CD4-positive, alpha-beta T cell treated with Interleukin-4 for 4 hours (primary cell): ENCODE measurements at places on chromosomes 2 and 18.
A peak's percentile ranks its signal among the peaks of the same experiment; 100 is the strongest.

GRCh38 chr2:16102358-16102975, 162.1 kb downstream of the MYCN start:
- no peak for DNase-seq

DNA sequence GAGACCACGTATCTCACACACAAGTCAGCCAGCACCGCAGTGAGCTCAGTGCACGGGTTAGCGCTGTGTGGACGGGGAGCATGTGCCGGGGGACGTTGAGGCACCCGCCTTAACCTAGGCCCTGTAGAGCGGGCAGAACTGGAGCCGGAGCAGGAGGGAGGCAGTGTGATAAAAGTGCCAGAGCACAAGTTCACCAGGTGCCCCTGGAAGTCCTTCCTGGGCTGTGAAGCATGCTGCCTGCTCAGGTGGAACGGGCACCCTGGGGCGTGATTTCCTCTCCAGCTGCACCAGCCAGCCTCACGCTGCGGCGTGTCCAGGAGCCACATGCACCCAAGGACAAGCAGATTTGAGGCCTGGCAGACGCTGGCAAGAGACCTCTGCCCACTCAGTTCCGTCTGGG, 50.3 kb downstream of the ITGB1BP1 start:
- no peak for DNase-seq

GRCh38 chr2:41061356-41061755, 609.5 kb upstream of the SLC8A1 start:
- DNase-seq = no peak

DNA sequence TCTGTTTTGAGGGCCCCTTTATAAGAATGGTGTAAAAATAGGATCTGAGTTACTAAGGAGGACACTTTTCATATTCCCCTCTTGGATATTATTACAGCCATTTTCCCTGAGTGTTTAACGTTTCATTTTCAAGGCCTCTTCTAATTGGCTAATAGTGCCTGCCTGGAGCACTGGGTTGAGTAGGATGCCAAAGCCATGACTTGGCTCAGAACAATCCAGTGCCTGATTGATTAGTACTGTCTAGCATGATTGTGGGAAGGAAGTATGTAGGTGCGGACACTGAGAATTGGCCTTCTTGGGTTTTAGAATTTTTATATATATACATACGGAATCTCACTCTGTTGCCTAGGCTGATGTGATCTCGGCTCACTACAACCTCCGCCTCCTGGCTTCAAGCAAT, 66.1 kb downstream of the NAB1 start:
- no peak for DNase-seq

- no peak for DNase-seq
Measured at GRCh38 chr18:74023220-74023619, 124.4 kb downstream of the FBXO15 start.

GRCh38 chr2:202752071-202752470, 117.3 kb downstream of the FAM117B start:
- no peak for DNase-seq

GRCh38 chr2:67516362-67516761, 119.2 kb downstream of the ETAA1 start:
- DNase-seq = no peak

GRCh38 chr18:74132201-74132600, 15.4 kb downstream of the FBXO15 start:
- no peak for DNase-seq

DNA sequence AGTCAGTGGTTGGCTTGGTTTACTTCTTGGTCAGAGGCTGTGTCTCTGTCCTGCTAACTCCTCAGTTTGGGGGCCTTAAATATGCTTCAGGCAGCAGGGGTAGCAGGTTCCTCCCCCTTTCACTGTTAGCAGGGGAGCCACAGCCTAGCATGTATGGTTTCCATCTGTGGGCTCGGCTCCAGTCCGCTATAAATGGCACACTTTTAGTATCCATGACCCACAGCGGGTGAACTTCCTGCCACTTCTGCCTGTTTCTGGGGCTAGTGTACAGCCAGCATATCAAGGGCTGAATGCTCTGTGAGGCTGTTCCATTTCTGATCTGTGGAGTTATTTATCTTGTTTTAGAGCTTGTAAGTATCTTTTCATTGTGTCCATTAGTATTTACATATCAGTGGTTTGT, 58.3 kb downstream of the MRPL33 start:
- no peak for DNase-seq

DNA sequence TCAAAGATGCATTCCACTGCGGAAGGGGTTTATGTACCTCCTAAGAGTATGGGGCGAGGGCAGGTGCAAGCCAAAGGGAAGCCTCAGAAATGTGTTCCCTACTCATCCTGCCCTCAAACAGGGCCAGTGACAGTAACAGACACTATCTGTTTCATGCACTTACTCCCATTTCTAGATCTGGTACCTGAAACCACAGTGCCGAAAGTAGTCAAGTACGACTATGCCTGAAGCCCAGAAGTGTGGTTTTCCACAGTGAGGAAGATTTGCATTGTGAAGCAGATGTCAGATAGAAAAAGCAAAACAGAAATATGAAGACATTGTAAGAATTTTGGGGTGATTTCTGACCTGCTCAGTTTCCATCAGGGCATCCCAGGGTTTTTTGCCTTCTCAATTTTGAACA, 748.7 kb downstream of the RNF144A start:
- no peak for DNase-seq

GRCh38 chr18:12628706-12629702, 28.9 kb downstream of the SPIRE1 start:
- no peak for DNase-seq

DNA sequence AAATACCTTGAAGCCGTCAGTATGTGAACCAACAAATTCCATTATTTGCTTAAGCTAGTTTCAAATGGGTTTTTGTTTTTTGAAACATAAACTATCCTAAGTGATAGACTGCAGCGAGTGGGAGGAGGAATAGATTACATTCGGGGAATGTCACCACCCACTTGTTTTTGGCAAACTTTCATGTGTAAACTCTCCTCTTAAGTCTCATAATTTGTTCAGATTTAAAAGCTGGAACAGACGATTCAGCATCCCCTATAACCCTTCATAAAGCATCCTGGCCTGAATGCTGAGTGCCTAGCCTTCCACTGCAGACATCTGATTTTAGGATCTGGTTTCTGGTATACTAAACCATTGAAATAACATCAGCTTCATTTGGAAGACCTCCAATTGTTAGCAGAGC, 51.0 kb downstream of the CPO start:
- no peak for DNase-seq

- DNase-seq = no peak
Measured at GRCh38 chr2:20994130-20994529, 49.7 kb downstream of the APOB start.

- DNase-seq = no peak
Measured at GRCh38 chr2:66699793-66700676, 265.1 kb downstream of the MEIS1 start.

DNA sequence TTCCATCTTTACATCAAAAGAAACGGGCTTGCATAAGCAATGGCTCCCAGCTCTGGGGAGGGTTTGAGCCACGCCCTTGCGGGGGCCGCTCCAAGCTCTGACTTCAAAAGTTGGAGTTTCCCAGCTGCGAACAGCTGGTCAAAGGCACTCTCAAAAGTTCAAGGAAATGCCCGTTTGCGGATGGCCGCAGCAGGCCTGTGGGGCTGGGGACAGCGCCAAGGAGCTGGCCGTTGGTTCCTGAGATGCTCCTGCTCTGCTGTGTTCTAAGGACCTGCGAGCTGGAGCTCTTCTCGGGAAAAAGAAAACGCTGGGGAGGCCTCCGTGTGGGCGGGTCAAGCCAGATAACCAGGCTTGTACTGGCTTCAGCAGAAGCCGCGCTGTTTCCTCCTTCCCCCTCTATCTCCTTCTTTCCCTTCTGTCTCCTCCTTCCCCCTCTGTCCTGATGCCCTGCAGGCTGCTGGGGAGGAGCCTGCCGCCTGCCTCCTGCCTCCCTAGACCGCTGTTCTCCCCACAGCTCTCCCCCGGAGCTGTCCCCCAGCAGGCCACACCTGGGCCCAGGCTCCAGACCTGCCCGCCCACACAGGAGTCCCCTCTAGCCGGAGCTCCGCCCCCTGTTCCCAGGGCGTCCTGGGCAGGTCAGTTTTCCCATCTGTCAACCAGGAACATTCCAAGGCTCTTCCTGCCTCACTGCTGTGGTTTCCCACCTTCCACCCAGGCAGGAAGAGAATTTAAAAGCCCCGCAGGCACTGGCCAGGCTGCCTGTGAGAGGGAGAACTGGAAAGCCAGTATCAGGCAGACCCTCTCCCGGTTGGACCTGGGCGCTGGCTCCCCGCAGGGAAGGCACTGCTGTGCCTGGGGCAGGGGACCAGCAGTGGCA, 14.1 kb downstream of the KLF11 start:
- DNase-seq = no peak

DNA sequence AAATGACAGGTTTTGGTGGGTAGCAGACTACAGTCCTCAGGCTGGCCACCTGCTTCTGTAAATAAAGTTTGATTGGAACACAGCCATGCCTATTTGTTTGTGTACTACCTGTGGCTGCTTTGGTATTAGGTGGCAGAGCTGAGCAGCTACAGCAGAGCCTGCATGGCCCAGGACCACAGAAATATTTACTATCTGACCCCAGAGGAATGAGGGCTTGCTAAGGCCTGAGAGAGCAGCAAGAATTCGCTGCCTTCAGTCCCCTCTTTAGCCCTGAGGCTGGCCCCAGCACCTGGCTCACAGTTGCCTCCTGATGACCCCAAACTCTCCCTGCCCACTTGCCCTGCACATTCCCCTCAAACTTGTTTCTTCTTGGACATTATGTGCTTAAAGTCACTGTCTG, 32.5 kb downstream of the POLR1A start:
- DNase-seq = no peak

DNA sequence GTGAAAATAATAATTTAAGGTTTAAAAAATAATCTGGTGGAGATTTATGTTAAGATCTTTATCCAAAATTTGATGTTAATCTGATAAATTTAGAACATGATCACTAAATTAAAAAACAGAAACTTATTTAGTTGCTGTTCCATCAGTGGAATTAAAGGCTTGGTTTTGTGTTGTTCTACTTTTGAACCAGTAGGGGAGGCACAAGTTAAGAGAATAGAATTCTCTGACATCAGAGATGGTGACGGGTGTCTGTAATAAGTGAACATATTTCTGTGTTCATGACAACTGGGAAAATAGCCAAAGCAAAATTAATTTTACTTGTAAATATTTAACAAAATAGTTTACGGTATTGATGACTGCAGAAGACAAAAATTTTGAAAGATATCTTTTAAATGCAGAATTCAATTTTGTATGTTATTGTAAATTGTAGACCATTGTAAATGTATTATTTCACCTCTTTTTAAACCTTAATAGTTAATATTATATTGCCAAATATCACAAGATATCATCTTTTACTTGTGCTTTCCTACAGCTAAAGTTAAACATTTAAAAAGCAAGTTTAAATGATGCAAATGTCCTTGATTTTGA, 106.0 kb downstream of the UBR3 start:
- DNase-seq = no peak

GRCh38 chr2:239293775-239294430, 106.9 kb downstream of the HDAC4 start:
- DNase-seq = peak; percentile 50

- no peak for DNase-seq
Measured at GRCh38 chr18:31649978-31650719, 34.2 kb downstream of the B4GALT6 start.

- DNase-seq = no peak
Measured at GRCh38 chr2:169955940-169956339, 128.7 kb downstream of the UBR3 start.

DNA sequence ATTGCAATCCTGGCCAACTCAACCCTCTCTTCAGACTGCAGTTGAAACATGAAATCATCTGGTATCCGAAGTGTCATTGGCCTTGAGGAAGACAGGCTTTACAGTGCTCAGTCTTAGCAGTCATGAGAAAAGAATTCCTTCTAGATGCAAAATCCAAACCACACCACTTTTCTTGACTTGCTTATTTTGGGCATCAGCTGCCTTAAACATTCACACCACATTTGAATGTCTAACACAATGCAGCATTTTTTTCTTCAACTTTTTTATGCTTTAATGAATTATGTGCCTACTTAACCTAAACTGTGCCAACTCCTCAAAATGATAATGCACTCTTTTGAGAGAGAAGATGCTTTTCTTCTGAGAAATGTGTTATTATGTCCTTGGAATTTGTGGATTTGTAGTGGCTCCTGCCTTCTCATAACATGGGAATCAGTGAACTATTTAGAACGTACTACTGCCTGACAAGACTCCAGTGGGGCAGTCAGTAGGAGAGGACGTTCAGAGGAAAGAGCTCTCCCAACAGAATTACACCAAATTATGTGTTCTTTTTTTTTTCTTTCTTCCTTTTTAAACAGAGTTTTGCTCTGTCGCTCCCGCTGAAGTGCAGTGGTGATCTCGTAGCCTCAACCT, 3.2 kb upstream of the FAM98A start:
- DNase-seq = no peak

DNA sequence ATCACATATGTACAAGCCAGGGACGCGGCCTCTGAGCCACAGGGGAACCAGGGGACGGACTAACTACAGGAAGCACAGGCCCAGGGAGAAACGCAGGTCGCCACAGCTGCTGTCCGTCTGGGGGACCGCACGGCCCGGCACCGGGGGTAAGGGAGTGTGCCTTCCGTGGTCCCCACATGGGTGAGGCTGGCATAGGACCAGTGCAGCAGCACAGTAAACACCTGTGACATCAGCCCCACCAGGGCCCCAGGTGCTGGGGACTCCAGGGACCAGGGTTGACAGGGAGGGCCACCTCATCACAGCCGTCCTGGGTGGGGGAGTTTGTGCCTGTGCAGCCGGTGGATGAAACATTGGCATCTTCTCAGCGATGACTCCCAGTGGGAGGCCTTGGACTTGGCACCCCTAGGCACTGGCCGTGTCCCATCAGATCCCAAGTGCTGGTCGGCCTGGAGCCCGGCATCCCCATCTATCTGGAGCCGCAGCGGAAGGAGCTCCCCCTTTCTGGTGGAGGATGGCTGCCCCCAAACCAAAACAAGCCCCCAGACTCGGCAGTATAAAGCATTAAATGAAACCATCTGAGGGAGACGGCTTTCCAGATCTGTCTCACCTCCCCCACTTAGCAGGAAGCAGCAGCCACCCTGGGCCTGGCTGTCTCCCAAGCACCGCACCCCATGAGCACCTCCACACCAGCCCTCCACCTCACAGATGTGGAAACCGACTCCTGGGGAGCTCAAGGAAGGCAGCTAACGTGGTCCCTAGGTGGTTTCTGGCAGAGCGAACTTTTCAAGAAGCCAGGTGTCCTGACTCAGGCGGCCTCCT, 22.5 kb downstream of the AQP12A start:
- DNase-seq = no peak

DNA sequence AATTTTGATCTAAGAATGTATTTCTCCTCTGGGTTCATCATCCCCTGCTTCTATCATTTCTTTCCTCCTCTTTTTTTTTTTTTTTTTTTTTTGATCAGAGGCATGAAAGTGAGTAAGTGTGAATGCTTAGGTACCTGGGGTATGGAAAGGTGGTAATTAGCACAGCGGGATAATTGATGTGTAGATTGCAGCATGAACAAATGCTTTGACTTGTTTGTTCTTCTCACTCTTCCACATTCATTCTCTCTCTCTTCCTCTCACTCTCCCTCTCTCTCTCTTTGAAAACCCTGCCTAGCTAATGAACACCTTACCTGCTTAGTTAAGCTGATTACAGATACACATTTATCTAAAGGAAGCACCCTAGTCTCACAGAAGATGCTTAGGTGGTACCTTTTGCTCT, 74.7 kb downstream of the ZEB2 start:
- DNase-seq = no peak

- peak; percentile 30 for DNase-seq
Measured at GRCh38 chr2:48448274-48449061, 81.5 kb upstream of the STON1 start.
